Gastroesophageal sphincter (tissue), 4 donors: ENCODE measurements at places on chromosomes 7 and 10. TPM values are rescaled to one million over a fixed set of nuclear protein-coding genes. Genes with fewer than 3 reads are reported as not detected.

Gene PYROXD2
- 7.8 TPM for total RNA-seq

Gene PRLHR
- total RNA-seq = not detected

Gene FAM237B
- not detected for total RNA-seq

Gene ELFN1
- total RNA-seq = 0.42 TPM

Gene NUDT1
- total RNA-seq = 15.9 TPM

Gene UCN3
- not detected for total RNA-seq

- no peak for ATAC-seq
Measured at GRCh38 chr7:47386273-47386835, 195.6 kb downstream of the TNS3 start.

GRCh38 chr7:142487124-142487523 lies 229.3 kb upstream of the PRSS58 start:
- no peak for ATAC-seq

DNA sequence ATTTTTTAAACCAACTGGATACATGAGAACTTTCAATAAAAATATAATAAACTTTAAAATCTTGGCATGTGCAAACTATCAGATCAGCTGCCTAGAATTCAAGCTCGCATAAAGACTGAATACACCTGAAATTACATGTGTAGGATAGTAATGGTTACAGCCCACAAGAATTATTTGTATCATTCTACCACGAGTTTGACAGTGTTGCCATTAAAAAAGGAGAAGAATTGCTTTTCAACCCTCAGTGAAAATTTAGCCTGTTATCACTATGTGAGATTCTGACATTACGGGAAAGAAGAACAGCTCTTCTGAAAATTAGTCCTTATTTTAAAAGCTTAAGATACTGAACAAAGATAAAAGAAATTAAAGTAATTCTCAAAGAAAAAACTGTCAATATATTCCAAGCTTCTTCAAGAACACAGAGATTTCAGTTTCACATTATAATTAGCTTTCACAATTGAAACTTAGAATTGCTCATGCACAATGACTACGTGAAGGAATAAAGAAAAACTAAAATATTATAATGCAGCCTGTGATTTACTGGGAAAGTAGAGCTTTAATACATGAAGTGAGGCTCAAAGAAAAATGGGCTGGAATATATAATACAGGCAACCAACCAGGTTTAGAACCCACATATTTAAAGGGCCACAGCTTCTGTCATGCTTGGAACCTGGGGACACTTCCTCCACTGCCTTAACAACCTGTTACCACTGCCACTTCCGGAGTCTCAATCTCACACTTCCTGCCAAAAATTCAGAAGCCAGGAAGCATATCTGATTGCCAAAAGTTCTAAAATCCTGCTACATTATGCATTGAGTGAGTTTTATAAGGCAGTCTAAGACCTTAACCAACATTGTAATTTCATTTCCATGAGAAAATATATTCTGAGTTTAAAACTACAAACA lies 23.2 kb downstream of the TPK1 start:
- ATAC-seq = no peak

- no peak for ATAC-seq
Measured at GRCh38 chr7:98294326-98294725, 12.8 kb downstream of the BRI3 start.
